ENCODE measurements at places on chromosomes 11 and 22. TPM values are rescaled to one million over a fixed set of nuclear protein-coding genes. Genes with fewer than 3 reads are reported as not detected.

DNA sequence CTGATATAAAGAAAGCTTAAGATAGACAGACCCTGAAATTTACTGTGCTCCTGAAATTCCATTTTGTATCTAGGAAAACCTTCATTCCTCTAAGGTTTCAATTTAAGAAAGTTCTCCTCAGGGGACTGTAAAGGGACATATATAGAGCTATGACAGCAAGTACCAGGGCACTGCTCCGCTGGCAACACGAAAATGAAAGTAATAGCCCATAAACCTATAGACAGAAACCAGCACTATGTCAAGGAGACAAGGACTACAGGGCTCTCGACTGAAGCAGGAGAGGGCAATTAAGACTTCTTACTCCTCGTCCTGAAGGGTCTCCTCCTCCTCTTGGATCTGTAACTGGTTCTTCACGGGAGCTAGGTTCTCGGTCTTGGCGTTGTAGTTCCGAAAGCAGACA lies 6.9 kb downstream of the FEZ1 start:
- no peak for DNase-seq
- no peak overlapping the region for H3K4me3 ChIP-seq
- H3K36me3 ChIP-seq: no peaks in the 10 kb centered on the region
- H3K27ac ChIP-seq: no peak overlapping the region
- H3K27me3 ChIP-seq: peaks cover 3% of the 10 kb centered on the region

DNA sequence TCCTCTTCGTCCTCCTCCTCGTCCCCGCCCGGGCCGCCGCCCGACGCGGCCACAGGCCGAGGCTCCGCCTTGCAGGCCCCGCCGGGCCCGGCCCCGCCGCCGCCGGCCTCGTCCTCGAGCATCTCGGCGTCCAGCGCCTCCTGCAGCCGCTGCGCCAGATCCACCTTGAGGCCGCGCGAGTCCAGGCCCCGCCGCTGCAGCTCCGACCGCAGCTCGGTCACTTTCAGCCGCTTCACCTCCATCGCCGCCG lies 417 bp downstream of the HNRNPUL2 start:
- H3K4me1 ChIP-seq: peaks cover 3% of the 10 kb centered on the region
- peak overlapping the region; percentile 99 for H3K4me3 ChIP-seq
- peaks cover 9% of the 10 kb centered on the region for H3K36me3 ChIP-seq
- H3K27me3 ChIP-seq: no peaks in the 10 kb centered on the region
- no peak for DNase-seq

DNA sequence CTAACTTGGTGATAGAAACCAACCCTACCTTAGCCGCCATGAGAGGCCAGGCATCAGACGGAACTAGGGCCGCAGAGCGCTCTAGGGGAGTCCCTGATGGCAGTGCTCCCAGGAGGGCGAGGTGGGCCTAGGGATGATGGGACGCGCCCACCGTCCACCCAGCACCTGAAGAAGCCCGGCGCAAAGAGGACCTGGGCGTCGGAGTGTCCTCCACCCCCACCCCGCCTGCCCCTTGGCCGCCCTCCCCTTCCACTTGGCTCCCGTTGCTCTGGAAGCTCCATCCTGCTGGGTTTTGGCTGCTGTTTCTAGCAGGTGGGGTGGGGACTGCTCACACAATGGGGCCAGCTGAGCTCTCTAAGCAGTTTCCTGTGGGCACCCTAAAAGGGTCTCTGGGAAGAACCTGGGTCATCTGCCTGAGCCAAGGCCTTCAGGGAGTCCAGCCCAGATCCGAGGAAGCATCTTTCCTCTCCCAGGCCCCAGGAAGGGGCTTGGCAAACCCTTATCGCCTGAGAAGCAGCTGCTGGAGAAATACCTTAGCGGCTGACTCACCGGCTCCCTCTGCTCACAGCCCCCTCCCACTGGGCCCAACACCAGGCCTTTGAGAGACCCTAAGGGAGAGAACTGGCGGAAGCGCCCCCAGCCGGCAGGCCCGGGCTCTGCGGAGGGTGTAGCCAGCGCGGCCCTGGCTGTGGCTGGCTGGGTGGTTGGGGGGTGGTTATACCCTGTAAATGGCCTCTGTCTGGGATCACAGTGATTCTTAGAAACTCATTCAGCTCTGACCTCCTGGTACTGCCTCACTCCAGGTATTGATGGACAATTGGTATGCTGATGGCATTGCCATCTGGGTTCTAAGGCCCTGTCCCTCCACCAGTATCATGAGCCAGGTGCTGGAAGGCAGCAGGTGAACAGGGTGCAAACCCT lies 19.3 kb downstream of the CREB3L1 start:
- H3K27ac ChIP-seq: no peak overlapping the region
- no peak overlapping the region for H3K4me3 ChIP-seq
- no peaks in the 10 kb centered on the region for H3K27me3 ChIP-seq
- H3K4me1 ChIP-seq: peaks cover 8% of the 10 kb centered on the region

DNA sequence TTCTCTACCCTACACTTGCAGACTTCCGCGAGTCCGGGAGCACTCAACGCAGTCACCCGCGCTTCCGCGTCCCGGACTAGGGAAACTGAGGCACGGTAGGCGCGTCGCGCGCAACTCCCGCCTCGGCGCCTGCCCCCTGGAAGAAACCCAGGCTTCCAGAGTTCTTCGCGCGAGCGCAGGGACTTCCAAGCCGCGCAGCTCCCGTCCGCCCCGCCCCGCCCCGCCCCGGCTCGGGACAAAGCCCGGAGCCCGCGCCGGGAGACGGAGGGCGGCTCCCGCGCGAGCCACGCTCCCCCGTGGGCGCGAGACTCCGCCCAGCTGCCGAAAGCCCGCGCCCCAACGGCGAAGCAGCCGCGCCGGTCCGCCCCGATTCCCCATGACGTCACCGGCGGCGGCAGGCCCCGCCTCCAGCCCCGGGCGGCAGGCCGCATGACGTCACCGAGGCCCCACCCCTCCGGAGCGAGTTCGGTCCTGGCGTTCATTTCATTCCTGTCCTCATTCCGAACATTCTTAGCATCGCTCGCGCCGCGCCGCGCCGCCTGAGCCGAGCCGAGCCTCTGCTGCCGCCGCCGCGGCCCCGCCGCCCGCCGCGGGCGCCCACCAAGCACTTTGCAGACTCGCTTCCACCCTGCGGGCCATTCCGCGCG lies at the start of gene TEAD1:
Gene TEAD1, plus strand, starts transcription at position 498 of the 647 bp plus-strand sequence.
- H3K27ac ChIP-seq: peak within 1 kb of the TSS; percentile 86
- no peaks in the 10 kb centered on the region for H3K27me3 ChIP-seq
- H3K36me3 ChIP-seq: no peaks in the 10 kb centered on the region
- peak; percentile 97 for DNase-seq
- peak within 1 kb of the TSS; percentile 81 for H3K4me3 ChIP-seq

DNA sequence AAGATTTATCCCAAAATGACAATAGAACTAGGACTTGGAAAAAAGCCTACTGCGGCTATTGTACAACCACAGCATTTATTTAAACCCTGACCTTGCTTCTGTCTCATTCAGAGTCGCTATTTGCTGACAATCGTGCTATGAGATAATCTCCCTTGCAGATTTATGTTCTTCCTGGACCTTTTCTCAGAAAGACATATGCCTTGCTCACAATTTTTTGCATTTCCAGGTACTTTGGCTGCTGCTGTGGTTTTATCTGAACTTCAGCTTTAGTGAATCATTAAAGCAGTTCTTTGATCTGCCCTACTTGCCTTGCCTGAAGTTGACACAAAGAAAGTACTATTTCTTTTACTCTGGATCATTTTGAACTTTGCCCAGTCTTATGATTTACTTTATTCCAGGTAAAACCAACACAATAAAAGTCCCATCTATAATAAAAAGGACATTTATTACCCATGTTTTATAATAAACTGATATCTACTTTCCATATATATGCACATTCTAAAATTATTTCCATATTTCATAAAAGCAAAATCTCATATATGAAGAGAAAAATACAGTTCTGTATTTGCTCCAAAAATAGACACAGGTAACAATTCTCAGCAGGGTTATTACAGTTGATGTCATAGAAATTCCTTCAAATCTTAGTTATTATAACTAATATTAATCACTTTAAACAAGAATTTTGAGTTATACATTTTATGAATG lies 63.4 kb upstream of the CARD18 start:
- H3K27me3 ChIP-seq: no peaks in the 10 kb centered on the region
- H3K36me3 ChIP-seq: no peaks in the 10 kb centered on the region
- no peak overlapping the region for H3K4me3 ChIP-seq
- H3K27ac ChIP-seq: peak overlapping the region; percentile 41
- no peak for DNase-seq
- no peaks in the 10 kb centered on the region for H3K4me1 ChIP-seq

- peak overlapping the region; percentile 22 for H3K4me3 ChIP-seq
- no peak for DNase-seq
- peaks cover 35% of the 10 kb centered on the region for H3K36me3 ChIP-seq
- H3K27ac ChIP-seq: peak overlapping the region; percentile 99
These were observed 6.6 kb downstream of the NEAT1 start for GRCh38 chr11:65429068-65429681.

DNA sequence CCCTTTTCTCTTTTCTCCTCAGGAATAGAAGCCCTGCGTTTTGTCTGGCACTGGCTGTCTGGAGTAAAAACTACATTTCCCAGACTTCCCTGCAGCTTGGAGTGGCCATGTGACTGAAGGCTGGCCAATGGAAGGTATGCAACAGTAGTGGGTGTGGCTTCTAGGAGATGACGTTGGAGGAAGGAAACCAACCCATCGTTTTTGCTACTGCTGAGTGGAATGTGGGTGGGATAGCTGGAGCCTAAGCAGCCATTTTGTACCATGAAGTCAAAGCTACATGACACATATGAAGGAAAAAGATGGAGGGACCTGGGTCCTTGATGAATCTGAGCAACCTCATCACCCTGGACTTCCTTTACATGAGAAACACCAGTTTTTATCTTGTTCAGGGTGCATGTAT lies 19.6 kb downstream of the FGF3 start:
- DNase-seq: peak; percentile 33
- no peaks in the 10 kb centered on the region for H3K27me3 ChIP-seq
- no peaks in the 10 kb centered on the region for H3K36me3 ChIP-seq

DNA sequence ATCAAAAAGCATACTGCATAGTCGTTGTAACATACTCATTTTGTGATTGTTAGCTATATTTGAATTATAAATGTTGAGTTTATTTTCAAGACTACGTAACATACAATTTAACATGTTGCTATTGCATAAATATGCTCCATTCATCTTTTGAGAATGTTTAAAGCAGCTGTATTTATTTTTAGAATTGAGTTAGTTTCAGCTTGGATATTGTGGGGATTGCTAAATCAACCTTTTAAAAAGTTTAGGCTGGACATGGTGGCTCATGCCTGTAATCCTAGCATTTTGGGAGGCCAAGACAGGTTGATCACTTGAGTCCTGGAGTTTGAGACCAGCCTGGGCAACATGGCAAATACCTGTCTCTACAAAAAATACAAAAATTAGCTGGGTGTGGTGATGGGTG lies 288.1 kb downstream of the DYNC2H1 start:
- H3K4me3 ChIP-seq: no peak overlapping the region
- no peak overlapping the region for H3K27ac ChIP-seq

DNA sequence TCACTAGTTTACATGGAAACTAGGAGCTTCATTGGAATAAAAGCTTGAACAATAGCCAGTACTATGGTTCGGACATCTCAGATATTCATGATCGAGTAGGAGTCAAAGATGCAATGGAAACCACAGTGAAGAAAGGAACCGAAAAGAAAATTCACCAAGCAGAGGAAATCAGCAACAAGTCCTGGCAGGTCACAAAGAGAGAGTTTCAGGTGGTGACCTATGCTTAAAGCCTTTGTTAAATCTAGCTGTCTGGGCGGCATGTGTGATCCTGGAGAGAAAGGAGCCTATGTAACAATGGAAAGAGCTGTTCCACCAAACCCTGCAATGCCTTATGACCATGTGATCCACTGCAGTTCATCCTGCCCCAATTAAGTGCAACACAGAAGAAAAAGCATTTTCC lies 68.9 kb upstream of the POU2AF2 start:
- no peaks in the 10 kb centered on the region for H3K36me3 ChIP-seq
- no peaks in the 10 kb centered on the region for H3K4me1 ChIP-seq
- no peak for DNase-seq
- no peak overlapping the region for H3K27ac ChIP-seq
- no peaks in the 10 kb centered on the region for H3K27me3 ChIP-seq
- no peak overlapping the region for H3K4me3 ChIP-seq

DNA sequence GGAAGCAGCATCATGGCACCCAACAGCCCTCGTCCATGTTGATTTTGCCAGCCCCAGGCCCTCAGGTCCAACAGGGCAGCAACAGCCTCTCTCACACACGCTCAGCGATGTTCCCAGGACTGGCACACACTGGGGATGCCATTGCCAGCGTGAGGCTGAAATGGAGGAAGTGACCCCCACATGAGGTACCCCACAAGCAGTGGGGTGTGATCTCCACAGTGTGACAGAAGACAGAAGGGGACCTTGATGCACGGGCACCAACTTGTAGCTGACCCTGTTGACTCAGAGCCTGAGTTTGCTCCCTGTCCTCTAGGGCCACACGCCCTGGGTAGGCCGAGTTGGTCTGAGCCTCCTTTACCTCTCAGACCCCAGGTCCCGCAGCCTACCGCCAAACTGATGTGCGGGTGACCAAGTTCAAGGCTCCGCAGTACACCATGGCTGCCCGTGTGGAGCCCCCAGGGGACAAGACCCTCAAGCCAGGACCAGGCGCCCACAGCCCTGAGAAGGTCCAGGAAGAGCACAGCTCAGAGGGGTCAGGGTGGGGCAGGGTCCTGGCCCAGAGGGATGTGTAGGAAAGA lies 6.2 kb downstream of the SCGB1C1 start:
- H3K36me3 ChIP-seq: no peaks in the 10 kb centered on the region
- H3K4me1 ChIP-seq: no peaks in the 10 kb centered on the region
- H3K27me3 ChIP-seq: no peaks in the 10 kb centered on the region
- peak; percentile 59 for DNase-seq

DNA sequence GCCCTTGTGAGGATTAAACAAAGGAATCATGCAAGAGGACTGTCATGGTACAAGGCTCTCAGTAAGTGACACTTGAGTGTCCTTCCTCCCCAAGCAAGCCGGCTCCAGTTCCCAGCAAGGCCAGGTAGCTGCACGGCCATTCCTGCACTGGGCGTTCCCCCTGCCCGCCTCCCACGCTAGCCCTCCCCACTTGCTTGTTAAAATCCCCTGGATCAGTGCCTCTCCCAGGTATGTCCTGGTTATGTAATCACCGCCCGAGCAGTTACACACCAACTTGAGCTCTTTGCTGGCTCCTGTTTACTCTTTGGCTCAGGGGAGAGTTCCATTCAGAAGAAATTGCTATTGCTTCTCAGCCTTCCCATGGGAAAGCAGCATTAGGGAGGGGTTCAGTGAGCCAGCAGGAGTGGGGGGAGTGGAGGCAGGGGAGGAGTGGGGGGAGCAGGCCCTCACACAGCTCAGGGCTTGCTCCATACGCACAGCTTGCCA lies 19.4 kb upstream of the MYEOV start:
- H3K4me1 ChIP-seq: peaks cover 5% of the 10 kb centered on the region
- H3K36me3 ChIP-seq: no peaks in the 10 kb centered on the region
- DNase-seq: peak; percentile 91
- H3K4me3 ChIP-seq: no peak overlapping the region
- H3K27ac ChIP-seq: no peak overlapping the region

MMP1 gene
- total RNA-seq: 0.82 TPM

SAA2 gene
- 82.0 TPM for total RNA-seq

SIK3 gene
- total RNA-seq: 50.7 TPM
